MV-4-11 (cell line): ENCODE measurements at places on chromosomes 4 and X.

DNA sequence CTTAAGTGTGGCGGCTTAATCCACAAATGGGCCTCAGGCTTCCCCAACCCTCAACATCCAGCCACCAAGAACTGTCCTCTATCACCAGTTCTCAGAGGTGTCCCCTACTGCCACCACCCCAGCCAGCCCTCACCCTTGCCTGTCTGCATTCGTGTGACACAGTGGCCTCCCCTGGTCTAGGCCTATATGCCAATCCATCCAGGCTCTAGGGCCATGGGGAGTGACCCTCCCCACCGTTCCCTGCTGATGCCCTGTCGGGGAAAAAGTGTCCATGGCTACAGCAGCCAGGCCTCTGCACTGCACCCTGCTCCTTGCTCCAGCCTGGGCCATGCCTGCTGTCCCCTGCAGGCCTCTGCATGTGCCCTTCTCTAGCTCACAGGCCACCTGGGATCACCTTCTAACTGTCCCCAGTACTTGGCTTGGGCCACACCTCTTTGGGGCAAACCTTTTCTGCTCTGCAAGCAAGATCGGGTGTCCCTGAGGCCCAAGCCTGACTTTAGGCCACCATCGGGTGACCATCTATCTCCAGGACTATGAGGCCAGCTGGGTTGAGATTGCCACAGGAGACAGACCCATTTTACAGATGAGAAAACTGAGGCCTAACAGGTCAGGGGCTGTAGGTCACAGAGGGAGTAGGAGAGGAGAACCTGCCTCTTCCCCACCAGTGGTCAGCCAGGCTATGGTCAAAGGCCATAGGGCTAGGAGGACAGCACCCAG, 75.8 kb downstream of the JAKMIP1 start:
- no peak for DNase-seq

DNA sequence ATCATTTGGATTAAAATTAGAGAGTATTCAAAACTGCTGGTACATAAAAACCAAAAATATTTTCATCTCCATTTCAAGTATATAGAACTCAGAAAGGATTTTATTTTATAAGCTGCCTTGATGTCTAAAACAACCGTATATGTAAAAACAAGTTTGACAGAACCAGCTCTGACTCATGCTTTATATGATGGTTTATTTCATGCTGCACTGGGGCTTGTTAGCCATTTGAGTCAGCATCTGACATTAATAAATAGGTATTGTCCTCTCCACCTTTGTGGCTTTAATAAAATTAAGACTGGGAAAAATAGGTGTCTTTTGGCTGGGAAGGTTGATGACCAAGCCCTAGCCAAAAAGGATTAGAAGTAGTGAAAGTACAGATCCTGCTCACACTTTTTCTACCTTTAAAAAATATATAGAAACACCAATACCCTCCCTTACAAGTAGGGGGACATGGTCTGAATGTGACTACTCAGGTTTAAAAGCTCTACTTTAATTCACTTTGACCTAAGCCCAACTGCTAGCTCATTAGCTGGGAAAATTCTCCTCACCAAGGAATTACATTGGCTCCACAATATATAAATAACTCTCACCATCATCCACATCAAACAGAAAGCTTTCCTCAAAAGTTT, 228.1 kb downstream of the ADAMTS3 start:
- DNase-seq, result no peak

DNA sequence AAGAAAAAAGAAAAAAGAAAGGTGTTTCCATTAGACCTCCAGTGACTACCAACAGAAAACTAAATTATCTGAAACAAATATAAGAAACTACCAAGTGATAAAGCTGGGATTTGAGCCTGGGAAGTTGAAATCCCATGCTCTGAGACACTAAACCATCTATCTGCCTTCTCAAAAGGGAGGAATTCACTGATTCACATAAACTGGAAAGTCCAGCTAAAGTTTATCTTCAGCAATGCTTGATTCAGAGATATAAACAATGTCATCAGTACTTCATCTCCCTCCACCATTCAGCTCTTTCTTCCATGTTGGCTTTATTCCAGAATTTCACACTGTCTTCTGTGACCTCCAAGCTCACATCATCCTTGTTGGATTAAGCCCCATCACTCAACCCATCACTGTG, 96.3 kb downstream of the IQCM start:
- no peak for DNase-seq

DNA sequence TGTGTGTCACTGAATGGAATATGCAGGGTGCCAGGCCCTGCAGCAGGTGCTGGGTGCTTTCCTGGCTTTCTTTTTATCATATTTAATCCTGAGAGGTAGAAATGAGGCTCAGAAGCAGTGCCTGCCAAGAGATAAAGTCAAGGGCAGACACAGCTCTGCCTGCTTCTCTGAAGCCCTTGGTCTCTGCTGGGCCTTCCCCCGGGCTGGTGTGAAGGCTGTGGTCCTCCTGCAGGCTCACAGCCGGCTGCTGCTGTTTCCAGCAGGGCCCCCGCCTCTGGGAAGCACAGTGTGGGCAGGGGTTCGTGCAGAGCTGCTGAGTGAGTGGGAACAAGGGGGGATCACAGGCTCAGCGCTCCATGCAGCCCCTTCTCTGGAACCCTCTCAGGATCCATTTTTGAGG, 49.6 kb downstream of the TBC1D14 start:
- DNase-seq, result no peak

DNA sequence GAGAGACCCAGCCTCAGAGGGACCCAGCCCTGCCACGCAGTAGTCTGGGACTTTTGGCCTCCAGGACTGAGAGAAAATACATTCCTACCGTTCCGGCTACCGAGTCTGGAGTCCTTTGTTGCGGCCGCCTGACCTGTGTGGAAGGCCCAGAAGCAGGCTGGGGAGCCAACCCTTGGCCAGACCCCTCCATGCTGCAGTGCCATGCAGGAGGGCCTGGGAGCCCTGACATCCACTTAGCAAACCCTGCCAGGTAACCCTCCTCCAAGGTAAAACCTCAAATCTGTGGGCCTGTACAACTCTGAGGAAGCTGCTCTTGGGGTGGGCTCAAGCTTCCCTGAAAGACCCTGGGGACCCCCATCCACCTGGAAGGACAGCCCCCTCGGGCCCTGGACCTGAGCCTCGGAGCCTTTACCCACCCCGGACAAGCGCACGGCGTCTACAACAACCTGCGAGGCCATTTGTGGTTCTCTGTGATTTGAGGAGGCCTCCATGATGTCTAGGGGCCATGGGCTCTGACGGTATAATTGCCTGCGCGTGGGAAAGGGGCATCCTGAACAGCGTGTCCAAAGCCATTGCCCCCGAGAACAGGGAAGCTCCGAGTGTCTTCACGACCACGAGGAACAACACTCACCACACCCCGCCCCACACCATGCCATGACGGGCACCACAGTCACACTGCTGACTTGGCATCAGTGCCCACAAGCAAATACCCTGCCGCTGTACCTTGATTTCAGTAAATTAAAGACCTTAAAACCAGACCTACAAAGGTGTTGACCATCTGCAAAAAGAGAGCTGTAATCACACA, 58.7 kb downstream of the ZFYVE28 start:
- DNase-seq, result no peak
